Astrocyte of the spinal cord (primary cell): ENCODE measurements at places on chromosomes 3 and 15.

DNA sequence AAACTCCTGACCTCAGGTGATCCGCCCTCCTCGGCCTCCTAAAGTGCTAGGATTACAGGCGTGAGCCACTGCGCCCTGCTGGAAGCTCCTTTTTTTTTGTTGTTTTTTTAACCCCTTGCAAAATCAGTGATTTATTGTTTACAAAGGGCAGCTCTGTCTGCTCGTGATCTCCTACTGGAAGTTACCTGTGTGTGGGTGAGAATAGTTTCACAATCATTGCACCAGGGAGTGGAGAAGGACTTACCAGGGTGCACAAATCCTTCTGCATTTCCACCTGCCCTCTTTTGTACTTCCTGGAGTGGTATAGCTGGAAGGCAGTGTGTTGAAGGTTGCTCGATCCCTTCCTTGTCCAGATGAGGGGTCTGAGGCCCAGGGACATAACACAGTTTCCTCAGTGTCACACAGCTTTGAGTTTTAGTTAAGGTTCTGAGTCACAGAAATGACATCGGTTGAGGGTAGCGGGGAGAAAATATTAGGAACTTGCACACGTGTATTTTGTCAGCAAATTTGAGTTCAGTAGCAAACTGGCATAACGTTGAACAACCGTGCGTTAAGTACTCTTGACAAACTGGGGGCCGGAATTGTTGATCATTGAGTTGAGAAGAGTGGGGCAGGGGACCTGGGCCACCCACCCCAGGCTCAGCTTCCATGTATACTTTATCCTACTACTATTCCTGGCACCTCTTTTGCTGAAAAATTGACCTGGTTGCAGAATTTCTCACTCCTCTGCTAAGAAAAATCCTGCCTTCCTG, 11.3 kb upstream of the TRAK1 start:
- no peak for DNase-seq

DNA sequence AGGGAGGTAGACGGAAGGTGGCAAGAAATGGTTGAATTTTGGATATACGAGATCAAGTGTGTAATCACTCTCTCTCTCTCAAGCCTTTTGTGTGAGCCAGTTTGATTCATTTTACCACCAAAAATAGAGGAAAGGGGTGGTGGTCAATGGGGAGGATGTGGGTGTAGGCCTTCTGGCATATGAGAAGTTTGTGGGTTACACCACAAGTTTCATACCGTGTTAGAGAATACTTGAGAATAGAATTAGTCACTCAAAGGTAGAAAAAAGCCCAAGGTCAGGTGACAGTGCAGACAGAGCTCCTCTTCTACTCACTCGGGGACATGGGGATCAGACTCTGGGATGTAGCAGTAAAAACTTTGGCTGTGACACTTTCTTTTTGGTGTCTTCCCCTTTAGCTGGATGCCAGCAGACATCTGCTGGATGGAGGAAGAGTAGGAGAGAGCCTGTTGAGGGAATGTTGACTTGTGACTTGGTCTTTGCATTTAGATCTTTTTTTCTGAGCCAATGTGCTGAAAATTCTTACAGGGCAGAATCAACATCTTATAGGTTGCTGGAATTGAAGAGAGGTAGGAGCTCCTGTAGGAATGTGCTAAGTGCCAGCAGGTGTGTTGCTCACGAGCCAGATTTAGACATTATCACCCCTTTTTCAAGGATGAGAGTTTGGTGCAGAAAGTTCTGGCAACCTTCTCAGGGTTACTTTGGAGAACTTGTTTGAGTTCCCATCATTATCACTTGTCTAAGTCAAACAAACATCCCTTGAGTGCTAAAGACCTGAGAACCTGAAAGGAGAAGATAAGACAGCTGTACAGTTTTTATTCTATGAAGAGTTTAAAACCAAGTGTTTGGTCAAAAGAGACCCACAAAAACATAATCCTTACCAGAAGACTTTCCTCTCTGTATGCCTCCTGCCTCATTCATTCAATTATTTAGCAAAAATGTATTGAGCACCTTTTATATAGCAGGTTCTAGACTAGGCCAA, 43.9 kb upstream of the RYK start:
- DNase-seq: no peak

- no peak for DNase-seq
Measured at GRCh38 chr15:27692438-27692837, 406.7 kb downstream of the OCA2 start.

DNA sequence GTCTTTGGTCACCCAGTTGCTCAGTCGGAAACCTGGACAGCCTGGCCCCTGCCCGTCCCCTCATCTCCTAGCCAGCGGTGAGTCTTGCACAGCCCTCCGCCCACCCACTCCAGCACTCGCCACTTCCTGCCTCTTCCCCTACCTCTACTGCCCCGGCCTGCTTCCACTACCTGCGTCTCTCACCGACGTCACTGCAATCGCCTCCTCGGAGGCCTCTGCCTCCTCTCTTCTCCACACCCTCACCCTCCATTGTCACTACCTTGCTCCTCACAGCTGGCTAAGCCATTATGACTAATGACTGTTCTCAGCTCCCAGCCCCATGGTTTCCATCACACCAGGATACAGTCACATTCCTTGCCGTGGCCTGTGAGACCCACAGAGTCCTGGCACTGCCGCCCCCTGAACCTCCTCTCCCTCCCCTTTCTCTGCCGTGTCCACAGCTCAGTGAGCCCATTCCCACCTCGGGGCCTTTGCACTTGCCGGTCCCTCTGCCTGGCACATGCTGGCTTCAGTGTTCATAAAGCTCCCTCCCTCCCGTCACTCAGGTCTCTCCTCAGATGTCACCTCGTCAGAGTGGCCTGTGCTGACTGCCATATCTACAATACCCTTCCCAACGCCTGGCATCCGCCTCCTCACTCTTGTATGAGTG, 104.8 kb downstream of the FBLN2 start:
- no peak for DNase-seq

- DNase-seq: no peak
Measured at GRCh38 chr15:58842713-58843396, 71.8 kb downstream of the MINDY2 start.

GRCh38 chr3:136149667-136150066, 46.5 kb downstream of the MSL2 start:
- DNase-seq: peak; percentile 46

GRCh38 chr3:169527507-169527906, 136.0 kb downstream of the MECOM start:
- DNase-seq: peak; percentile 11

DNA sequence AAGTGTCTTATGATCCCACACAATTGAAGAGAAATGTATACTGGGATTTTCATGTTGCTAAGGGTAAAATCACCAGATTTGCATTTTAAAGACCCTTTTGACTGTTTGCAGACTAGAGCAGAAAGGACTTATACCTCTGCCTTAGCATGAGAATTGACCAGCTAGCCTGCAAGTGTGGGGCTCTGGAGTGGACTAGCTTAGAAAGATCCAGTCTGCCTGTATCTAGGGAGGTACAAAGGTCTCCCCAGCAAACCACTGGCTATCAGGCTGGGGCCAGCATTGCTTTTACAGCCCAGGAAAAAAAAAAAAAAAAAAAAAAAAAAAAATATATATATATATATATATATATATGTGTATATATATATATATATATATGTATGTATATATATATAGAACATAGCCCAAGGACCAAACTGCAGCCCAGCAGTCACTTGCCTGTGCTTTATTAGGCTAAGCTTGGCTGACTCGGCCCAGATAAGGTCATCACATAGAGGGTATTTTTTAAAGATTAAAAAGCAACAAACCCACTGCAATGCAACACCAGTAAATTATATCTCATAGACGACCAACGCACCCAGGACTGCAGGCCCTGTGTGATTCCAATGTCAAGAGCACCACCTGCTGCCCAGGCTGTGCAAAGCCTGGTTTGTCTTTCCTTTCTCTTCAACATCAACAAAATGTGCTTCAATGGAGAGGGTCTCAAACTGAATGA, 63.7 kb downstream of the DCLK3 start:
- DNase-seq: peak; percentile 85

DNA sequence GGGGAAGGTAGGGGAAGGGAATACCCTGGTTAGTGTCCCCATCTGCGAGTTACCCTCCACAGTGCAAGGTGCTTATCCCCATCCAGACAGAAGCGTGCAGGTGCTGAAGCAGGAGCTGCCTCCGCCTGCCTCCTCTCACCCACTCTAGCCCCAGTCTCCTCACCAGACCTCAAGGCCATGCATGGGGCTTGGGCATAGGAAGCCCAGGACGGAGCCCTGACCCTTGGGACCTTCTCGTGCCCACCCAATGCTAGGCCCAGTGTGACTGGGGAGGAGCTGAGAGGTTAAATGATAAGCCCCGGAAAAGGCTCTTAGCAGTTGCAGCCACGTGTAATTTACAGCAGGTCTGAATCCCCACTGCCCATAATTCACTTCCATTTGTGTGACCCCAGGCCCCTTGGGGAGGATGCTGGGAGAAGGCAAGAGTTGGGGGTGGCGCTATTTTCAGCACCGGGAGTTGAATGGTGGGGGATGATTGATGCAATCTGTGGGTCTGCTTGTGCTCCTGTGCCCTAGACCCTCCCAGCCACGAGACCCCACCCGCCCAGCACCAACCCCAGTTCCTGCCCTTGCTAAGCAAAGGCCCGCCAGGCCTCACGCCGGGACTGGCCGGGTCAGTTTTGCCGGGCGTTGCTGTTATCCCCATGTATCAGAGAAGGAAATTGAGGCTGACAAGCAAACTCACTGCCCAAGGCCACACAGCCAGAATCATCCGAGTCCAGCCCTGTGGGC, 14.5 kb upstream of the PLXND1 start:
- DNase-seq: no peak

GRCh38 chr15:27601239-27601960, 497.7 kb downstream of the OCA2 start:
- DNase-seq: peak; percentile 35

DNA sequence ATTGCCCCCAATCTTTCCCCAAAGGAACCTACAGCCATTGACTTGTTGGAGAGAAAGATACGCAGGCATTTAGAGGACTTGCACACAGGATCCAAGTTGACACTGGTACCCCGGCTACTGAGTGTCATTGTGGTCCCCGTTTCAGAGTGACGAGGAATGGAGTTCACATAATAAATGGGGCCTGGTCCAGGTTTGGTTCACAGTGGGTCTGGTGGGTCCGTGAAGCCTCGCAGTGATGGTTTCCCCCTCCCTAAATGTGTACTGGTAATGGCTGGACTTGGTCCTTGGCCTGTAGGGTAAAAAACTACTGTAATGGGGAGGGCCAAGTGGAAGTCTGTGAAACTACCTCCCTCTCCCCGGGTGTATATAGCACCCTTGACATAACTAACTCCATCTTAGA, 232.1 kb upstream of the LYSMD4 start:
- no peak for DNase-seq

GRCh38 chr15:31869686-31870307, 160.5 kb upstream of the CHRNA7 start:
- DNase-seq: no peak
